ENCODE measurements at places on chromosomes 16 and 17.

- DNase-seq = no peak
These were observed at the start of gene ITGB4 for GRCh38 chr17:75720656-75721462. Gene ITGB4 (plus strand): TSS chr17:75721459. CDS start chr17:75724704, 3,245 bp downstream.

DNA sequence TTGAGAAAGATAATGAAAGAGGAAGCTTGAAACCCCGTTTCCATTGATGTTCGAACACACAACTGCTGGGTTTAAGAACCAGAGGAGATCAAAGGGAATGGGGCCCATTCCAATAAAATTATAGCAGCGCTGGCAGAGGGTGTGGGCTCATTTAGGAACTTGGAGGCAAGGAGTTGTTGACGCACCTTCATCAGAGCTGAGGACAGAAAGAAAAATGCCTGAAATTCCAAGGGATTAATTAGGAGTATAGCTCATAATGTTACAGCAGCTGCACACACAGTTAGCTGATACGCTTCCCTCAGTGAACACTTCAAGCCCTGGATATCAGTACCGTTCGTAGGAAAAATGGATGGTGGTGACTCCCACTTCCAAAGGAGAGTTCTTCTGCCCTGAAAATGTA, 127.2 kb downstream of the AXIN2 start:
- no peak for DNase-seq

GRCh38 chr16:67082891-67083290, 26.9 kb upstream of the PHAF1 start:
- DNase-seq = no peak

DNA sequence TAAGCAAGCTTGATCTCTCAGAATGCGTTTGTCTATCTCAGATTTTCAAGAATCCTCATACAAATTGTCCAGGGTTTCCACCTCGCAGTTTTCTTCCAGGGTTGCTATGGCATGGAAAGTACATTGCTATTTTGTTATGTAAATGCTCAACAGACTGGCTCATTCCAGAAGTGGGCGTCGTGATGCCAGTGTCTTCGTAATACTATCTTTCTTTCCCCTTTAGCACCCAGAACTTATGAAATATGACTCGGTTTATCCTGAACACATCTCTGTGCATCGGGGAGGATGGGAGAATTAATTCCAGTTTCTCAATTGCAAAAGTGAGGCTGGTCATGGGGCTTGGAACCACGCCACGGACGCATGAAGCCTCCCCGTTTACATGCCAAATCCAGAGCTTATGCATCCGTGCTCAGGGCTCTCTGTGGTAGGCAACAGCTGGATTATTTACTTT, 405.0 kb downstream of the WWOX start:
- DNase-seq = no peak

- no peak for DNase-seq
These were observed 319.8 kb upstream of the GOT2 start for GRCh38 chr16:59053911-59054310.

GRCh38 chr17:68910251-68910705, 44.9 kb downstream of the ABCA8 start:
- DNase-seq = no peak

DNA sequence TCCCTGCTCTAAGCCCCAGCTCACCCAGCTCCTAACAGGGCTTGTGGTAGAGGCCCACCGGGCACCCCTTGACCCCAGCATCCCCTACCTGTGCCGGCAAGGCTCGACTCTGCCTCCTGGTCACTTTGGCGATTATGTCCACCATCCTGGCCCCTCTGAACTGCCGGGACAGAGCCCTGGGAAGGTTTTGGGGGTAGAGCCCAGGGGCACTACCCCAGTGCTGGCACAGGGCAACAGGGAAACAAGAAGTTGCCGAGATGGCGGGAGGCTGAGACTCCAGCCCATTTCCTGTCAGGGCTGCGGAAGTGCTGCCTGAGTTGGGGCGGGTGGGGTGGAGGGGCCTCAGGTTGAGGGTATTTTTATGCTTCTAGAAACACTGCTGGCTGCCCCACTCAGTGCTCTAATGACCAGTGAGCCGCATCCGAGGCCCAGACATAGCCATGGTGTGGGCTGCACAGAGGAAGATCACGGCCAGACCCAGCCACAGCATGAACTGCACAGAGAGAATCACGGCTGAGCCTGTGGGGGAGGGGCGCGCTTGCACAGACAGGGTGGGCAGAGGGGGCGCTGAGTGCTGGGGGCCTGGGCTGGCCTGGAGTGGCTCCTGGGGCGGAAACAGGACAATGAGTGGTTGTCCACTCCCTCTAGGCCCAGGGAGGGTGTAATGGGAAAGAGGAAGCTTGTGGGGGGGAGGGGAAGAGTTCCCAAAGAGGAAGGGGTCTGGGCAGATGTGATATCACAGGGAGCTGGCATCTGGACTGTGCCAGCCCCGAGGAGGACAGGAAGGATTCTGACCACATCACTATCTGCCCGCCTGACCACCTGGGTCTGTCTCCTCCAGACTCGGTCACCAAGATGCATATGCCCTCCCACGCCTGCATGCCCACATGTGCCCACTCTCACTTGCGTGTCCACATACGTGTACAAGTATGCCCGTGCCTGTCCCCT, 22.3 kb downstream of the ARHGAP27 start:
- DNase-seq = no peak

DNA sequence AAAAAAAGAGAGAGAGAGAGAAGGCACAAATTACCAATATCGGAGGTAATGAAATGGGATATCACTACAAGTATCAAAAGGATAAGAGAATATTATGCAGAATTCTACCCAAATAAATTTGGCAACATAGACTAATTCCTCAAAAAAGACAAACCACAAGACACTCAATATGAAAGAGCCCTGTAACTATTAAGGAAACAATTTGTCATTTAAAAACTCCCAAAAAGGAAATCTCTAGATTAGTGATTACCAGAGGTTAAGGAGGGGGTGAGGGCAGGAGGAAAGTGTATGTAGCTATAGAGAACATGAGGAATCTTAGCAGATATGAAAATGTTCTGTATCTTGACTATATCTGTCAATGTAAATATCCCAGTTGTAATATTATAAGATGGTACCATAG, 54.0 kb downstream of the CFDP1 start:
- DNase-seq = no peak

- DNase-seq = no peak
These were observed 15.6 kb downstream of the MYLK3 start for GRCh38 chr16:46732561-46732960.

DNA sequence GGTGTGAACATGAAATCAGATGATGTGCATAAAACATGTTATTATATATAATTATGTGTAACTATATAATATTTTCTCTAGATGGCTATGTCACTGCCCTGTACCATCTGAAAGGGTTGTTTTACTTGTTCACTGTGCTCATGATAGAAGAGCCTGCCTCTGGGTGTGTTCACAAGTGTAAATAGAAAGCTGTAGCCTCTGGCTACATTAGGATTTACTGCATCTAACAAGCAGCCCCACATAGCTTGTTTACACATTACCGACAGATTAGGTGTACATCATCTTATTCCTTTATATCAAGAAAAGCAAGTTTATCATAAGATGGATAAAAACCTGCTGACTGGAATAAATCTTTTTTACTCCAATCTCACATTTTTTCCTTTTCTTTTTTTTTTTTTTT, 46.1 kb downstream of the CHD9 start:
- DNase-seq = no peak

DNA sequence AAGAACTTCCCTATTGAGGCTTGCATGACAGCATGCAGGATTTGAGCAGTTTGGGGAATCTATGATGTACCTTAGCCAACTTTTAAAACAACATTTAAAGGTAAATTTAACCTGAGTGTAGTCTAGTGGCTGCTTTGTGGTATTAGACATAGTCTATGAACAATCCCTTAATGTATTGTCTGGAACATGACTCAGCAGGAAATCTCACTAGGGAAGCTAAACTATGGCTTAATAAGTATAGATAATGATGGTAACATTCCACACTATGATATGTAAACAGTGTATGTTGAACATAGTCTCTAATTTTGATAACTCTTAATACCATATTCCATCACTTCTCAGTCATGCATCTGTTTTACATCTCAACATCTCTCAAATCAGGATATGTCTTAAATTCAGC, 52.1 kb upstream of the SLC12A3 start:
- DNase-seq = no peak

DNA sequence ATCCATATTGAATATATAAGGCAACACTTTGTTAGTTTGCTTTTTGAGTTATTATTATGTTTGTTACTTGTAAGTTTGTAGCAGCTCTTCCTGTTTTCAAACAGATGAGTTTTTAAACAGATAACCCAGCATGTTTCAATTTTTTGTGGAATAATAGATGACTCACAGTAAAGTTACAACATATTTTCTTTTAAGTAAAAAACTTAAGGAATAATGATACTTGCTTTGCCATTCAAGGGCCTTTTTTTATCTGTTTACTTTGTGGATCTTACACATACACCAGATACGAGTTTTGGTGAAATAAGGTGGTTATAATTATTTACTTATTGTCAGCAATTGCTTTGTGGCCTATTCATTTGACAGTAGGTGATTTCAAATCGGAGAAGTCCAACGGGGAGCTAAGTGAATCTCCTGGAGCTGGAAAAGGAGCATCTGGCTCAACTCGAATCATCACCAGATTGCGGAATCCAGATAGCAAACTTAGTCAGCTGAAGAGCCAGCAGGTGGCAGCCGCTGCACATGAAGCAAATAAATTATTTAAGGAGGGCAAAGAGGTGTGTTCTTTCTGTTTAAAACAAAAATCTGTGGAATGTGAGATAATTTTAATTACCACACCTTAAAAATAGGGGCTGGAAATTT, 66.3 kb downstream of the BPTF start:
- no peak for DNase-seq

DNA sequence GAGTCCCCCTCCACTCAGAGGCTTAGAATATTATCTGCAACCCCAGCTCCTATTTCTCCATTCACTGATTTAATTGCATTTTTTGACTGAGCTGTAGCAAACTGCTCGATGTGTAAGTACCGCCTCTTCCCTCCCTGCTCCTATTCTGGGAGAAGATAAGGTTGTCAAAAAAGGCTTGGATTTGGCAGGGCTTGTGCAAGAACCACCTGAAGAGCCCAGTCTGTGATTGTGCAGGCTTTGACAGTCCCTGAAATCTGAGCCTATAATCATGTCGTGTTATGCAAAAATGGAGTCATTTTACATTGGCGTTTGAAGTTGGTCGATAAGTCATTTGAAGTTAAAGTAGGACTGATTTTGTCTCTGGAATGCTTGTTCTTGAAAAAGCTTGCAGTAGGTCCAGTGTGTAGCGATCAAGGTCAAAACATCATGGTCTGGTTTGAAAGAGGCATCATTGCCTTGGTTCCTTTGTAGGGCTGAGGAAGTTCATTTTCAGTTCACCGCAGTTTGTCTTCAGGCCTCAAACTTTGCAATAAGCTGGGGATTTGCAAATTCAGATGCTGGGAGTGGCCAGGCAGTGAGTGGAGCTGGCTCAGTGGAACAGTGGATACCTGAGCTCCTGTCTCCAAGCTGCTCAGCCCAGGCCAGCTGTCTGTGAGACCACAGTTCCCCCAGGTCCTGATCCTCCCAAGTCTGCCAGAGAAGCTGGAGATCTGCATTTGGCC, 68.8 kb downstream of the KATNIP start:
- DNase-seq = no peak

DNA sequence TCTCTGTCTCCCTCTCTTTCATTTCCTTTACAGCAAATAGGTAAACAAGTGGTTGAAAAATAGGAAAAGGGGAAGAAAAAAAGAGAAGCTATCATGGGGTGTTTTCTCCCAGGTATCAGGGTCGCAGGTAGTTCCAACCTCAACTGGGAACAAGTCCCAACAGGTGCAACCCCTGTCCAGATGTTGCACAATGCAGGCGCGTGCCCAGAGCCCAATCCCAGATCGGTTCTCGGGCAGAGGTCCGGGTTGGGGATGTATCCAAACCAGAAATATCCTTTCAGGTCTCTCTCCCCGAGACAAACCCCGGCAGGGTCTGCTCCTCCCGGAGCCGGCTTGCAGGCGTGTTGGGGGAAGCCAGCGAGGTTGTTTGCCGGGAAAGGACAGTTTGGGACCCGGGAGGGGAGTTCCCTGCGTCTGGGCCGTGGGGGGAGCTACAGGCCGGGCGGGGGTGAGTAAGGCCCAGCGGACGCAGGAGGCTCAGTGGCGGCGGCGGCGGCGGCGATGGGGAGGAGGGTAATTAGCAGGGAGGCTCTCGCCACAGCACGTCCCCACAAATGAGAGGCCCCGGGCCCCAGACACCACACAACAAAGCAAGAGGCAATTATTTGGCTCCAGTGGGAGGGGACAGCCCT, 21.2 kb upstream of the SP6 start:
- no peak for DNase-seq

DNA sequence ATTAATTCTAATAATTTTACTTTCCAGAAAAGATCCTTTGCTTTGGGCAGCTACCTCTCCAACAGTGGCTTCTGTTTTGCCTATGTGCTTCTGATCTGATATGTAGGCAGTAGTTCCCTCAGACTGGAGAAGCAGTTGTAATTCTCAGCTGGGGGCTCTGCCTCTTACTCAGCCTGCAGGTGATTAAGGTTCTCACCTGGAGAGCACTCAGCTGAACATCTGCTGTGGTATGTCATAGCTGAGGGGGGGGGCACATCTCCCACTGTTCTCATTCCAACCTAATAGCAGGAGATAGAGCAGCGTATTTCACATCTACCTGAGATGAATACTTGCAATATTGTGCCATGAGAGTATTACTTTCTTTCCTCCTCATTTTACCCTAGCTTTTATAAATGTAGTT, 511.9 kb upstream of the CDH8 start:
- no peak for DNase-seq

GRCh38 chr17:7721612-7722011, 4.1 kb downstream of the DNAH2 start:
- no peak for DNase-seq

- no peak for DNase-seq
These were observed 1.2 kb downstream of the COA3 start for GRCh38 chr17:42797067-42798007.

DNA sequence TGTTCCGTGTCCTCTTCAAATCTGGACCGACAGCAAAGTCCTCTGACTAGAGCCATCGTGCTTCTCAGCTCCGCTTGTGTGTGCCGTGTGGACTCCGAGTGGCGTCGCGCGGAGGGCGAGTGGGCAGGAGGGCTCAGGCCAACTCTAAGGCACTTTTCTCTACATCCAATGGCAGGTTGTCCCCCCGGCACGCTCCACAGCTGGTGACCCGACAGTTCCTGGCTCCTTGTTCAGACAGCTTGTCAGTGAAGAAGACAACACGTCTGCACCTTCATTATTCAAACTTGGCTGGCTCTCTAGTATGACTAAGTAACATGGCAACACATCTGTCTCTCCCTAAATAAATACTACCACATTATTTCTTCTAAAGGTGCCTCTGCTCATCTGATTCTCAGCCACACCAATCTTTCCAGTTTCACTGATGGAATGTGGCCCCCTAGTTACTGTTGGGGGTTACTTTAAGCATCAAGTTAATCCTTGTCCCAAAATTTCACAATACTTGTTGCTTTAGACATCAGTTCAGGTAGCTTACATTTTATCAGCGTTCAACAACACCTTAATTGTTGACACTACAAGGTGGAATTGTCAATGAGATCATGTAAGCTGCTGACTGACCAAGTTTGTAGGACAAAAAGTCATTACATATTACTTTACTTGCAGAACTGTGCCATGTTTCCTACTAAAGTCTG, 15.4 kb downstream of the COG1 start:
- no peak for DNase-seq

Data from neural crest cell (in vitro differentiated cells).